ENCODE measurements at places on chromosomes 1 and 21.
A peak's percentile ranks its signal among the peaks of the same experiment; 100 is the strongest.

GRCh38 chr1:15352128-15352957 is 57.3 kb upstream of the EFHD2 start:
- DNase-seq, result no peak

DNA sequence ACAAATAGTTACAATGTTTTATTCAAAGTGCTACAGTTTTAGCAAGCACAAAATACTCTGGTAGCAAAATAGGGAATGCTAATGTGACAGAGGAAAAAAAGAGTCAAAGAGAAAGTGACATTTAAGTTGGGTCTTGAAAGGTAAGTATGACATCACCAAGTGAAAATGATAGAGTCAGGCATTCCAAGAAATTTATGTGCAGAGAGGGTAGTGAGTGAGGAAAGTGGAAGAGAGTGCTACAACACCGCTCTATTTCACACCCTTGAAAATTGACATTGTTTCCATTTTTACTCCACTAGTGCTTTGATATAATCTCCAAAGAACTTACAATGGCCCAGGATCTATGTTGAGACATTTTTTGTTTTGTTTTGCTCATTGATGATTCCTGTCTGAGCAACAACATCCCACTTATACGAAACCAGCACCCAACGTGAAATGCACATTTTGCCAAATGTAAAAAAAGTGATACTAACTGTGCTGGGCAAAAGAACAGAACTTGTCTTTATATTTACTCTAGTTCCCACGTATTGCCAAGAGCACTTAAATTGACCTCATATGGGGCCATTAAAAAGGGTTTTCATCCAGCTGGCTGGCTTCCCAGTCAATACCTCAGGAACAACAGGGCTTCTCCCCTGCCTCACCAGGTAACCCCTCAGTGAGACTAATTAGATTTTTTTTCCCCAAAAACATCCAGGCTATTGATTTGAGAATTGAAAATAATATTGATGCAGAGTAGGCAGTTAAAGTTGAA is 206.3 kb upstream of the NR5A2 start:
- DNase-seq, result no peak

DNA sequence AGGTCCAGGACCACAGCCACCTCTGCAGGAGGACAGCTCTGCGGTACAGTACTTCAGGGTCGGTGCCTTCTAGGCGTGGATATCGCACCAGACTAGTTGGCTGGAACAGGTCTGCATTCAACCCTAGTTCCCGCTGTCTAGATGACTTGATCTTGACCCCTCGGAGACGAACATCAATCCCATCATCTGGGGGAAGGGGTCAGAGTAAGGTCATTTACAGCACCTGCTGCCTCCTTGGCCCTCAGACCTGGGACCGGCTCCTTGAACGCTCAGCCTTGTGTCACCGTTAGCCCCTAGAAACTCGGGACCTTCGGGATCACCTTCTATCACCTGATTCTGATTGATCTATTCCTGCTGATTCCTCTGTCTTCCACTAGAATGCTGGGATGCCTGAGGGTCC is 2.6 kb downstream of the HECTD3 start:
- DNase-seq, result no peak

- peak; percentile 4 for DNase-seq
Observed at GRCh38 chr1:74818661-74819456, 85.9 kb downstream of the TYW3 start.

DNA sequence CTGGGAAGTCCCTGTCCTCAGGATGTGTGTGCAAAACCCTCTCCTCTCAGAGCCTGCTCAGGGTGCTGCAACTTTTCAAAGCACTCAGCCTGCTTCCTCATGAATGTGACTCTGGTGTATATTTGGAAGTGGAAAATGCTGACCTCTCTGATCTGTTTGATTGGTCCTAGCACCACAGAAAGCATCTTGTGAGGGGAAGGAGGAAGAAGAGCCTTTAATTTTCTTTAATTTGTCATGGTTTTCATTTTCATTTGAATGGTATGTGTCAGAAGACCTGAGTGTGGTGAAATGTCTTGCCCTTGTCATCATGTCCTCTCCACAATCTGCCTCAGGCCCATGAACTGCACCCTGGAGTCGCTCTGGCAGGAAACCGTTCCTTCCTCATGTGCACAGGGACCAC is 383.5 kb downstream of the NTNG1 start:
- no peak for DNase-seq

Measured in astrocyte of the cerebellum (primary cell).